Effector memory CD4-positive, alpha-beta T cell (primary cell): ENCODE measurements at places on chromosomes 4 and X.
A peak's percentile ranks its signal among the peaks of the same experiment; 100 is the strongest.

GRCh38 chrX:102950908-102951866 is 14.1 kb downstream of the RAB40AL start:
- DNase-seq: peak; percentile 4

DNA sequence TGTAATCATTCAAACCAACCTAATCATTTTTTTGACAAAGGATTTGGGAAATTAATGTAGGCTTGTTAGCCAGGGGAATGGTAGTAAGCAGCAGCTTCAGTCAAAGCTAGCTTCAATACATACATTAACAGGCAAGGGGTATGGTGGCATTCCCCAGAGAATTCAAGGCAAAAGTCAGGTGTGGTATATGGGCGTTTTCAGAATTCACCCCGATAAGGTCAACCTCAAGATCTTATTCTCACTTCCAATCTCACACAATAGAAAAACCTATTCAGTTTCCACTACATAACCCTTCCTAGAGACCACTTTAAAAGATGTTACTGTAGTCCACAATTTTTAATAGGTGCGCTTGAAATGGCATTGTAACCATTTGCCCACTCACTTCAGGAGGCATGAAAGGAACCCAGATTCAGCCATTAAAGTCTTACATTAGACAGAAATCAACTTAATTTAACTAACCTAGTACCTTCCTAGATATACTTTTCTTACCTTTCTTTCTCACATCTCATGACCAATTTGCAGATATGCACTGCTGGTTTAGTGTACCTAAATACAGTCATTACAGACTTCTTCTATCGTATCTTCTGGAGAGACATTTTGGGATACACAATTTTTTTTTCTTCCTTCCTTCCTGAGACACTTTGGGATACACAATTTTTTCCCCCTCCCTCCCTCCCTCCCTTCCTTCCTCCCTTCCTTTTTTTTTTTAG is 34.9 kb downstream of the MAML3 start:
- no peak for DNase-seq

- DNase-seq: no peak
Observed at GRCh38 chr4:152462047-152462446, 73.8 kb downstream of the FBXW7 start.

DNA sequence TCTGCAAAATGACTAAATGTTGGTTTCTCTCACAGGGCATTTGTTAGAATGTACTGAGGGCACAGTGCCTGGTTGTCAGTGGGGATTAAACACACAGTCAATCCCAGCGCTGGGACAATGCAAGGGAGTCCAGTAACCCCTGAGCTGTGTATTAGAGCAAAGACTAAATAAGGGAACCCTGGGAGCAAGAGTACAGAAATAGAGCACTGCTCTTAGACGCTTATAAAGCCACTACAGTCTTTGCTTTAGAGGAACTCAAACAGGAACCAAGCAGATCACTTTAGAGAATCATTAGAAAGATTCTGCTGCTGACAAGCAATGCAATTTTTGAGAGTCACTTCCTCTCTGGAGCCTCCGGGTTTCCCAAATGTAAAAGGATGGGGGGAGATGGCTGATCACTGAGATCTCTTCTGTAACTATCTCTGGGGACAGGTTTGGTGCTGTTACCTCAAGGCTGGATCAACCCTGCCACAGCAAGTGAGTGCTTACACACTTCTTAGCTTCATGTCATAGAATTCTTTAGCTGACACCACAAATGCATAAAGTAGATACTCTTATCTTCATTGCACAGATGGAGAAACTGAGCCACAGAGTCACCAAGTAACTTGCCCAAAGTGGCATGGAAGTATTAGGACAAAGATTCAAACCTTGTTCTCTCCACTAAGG is 137.8 kb upstream of the CPEB2 start:
- no peak for DNase-seq

GRCh38 chr4:123621072-123621705 is 224.6 kb downstream of the SPRY1 start:
- DNase-seq: no peak

GRCh38 chr4:76996445-76996844 is 46.9 kb downstream of the SEPTIN11 start:
- no peak for DNase-seq

DNA sequence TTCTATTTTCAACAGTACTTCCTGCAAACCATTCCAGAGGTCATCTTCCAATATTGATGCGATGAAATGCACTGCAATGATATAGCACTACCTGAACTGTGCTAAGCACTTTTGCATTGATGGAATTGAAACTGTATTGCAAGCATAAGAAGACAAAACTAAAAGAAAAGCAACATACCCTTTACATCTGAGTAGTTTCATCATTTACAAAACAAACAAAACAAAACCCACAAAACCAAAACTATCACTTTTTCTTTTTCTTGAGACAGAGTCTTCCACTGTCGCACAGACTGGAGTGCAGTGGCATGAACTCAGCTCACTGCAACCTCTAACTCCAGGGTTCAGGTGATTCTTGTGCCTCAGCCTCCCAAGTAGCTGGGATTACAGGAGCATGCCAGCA is 120.1 kb upstream of the NAP1L5 start:
- DNase-seq: no peak

DNA sequence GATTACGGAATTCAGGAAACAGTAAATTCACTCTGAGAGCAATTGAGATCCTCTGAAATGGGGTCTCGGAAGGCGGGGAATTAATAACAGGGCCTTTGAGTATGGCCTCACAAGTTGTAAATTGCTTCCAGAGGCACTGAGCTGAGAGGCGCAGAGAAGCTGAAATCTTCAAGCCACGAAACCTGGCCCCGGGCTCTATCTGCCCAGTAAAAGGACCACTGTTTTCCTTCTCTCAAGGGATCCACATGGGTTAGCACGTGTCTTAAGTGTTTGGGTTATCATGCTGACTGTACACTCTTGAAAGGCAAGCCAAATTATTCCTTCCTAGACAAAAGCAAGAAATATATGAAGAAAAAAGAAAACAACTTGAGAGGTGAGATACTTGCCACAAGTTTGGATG is 1012.9 kb upstream of the FTHL17 start:
- DNase-seq: no peak

DNA sequence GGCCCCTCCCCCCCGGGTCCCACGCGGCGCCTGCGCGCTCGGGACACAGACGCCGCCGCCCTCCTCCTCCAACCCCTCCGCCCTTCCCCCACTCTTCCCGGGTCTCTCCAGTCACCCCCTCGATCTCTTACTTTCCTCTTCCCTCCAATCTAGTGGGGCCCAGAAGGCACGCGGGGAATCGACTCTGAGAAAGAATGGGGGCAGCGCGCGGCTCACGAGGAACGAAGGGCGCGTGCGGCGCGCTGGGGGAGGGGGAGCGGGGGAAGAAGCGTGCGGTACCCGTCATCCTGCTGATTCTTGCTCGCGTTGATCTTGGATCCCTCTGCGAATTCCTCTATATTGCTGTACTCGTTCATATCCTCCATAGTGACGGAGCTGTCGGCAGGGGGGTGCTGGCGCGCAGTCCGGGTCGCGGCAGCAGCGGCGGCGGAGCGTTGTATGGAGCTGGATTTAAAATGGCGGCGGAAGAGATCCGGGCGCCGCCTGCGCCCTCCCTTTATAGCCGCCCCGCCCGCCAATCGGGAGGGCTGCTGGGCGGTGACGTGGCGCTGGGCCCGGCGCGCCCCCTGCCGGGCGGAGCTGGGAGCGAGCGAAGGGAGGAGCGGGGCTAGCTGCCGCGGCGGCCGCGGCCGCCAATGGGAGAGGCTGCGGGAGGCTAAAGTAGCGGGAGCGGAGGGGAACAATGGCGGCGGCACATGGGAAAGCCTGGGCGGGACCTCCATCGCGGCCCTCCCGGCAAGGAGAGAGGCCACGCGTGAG is 1.1 kb downstream of the HNRNPDL start:
- DNase-seq: peak; percentile 88

DNA sequence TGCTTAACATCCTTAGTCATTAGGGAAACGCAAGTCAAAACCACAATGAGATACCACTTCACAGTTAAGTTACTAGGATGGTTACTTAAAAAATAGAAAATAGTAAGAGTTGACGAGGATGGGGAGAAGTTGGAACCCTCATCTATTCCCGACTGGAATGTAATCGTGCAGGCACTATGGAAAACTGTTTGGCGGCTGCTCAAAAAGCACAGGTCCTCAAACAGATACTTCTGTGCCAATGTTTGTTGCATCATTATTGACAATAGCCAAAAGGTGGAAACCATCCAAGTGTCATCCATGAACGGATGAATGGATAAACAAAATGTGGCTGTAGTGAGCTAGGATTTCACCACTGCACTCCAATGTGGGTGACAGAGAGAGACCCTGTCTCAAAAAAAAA is 11.7 kb downstream of the CTAG1B start:
- DNase-seq: no peak

GRCh38 chr4:76208005-76208765 is 5.4 kb downstream of the SCARB2 start:
- no peak for DNase-seq

DNA sequence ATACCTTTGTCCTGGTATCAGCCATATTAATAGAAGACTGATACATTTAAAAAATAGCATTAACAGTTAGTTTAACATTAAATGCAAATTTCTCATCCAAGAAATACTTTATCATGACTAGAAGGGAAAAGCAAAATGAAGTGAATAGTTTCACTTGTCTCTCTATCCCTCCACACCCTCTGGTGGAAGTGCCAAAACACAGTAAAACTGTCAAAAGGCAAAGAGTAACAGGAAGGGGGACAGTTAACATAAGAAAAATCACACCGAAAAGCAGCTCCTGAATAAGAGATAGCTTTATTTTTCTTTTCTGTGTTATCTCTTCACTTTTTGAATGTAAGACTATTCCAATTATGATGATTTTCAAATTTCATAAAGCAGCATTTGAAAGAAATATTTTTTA is 187.2 kb downstream of the FBXW7 start:
- DNase-seq: no peak

DNA sequence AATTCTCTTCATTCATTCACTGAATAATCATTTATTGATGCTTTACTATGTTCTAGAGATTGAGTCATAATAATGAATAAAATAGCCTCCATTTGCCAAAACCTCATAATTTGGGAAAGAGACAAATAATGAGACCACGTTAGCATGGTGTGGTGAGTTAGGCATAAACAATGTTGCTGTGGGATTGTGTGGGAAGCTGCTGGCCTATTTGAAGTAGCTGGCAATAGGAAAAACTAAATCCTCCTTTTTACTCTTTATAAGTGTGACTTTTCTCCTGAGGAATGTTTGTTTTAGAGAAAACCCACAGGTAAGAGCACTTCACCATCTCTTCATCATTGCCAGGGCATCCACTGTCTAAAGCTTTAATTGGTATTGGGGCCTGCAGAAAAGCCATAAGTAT is 95.3 kb downstream of the AREG start:
- DNase-seq: no peak

DNA sequence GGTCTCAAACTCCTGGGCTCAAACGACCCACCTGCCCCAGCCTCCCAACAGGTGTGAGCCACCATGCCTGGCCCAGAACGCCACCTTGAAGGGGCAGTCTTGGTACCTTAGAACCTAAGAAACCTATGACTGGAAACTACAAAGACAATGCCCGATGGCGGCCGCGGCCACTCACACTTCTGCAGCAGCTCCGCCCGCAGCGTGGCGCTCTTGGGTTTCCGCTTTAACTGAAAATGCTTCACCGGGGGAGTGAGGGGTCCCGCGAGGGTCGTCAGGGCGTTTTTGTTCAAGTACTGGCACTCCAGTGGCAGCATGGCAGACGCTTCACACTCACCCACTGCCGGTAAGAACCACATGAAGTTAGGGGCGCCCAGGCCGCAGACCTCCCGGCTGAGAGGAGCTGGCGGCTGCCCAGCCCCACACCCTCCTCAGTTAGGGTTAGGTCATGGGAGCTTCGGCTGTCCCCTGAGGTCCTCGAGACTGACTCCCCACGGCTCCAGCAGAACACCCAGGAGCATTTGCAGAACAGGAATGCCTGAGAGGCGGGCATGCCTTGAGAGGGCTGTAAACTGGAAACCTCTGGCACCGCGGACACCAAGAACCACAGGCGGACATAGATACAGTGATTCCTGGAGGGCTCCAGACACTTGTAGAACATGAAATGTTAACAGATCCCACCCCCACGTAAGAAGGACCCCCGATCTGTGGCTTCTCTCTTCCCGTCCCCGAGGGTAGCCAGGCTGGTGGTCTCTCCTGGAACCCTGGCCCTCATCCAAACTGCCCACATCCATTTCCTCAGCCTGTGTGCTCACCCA is 19.0 kb downstream of the NELFA start:
- no peak for DNase-seq
